ENCODE measurements at places on chromosomes 7 and 10.

GRCh38 chr7:4297165-4297917 is 384.8 kb upstream of the FOXK1 start:
- DNase-seq, result no peak

GRCh38 chr7:68248973-68249372 is 1252.3 kb downstream of the TYW1 start:
- DNase-seq, result no peak

GRCh38 chr7:98996150-98996552 is 117.8 kb downstream of the TRRAP start:
- DNase-seq, result no peak

- no peak for DNase-seq
Measured at GRCh38 chr10:5547931-5548660, 23.3 kb downstream of the CALML3 start.

GRCh38 chr7:157699357-157700013 is 362.7 kb downstream of the DNAJB6 start:
- DNase-seq, result no peak

GRCh38 chr7:26624839-26625238 is 239.6 kb downstream of the SKAP2 start:
- DNase-seq, result no peak

DNA sequence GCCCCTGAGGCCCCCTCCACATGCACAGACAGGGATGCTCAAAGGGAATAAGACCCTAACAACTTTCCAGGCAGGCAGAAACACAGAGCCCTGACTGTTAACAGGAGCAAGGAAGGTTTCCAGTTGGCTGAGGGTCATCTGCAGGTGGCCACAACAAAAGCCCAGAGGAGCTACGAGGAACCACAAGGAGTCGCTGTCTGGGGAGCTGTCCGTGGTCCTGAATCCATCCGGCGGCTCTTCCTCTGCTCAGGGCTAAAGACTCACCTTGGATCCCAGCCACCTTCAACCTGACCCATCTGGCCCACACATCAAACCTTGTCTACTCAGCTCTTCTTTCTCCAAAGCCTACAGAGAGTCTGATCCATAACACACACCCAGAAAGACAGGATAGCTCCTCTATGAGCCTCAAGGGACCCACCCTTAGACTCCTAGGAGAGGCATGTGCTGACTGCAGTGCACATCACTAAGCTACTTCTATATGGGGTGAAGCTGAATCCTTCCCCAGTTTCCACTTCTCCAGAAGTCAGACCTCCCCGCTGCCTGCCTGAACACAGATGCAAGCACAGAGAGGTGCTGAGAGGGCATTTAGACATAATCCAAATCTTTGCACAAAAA is 104.0 kb downstream of the SLIT1 start:
- peak; percentile 67 for DNase-seq

All from hepatic stellate cell (primary cell).